ENCODE measurements at places on chromosomes 3 and 15.

DNA sequence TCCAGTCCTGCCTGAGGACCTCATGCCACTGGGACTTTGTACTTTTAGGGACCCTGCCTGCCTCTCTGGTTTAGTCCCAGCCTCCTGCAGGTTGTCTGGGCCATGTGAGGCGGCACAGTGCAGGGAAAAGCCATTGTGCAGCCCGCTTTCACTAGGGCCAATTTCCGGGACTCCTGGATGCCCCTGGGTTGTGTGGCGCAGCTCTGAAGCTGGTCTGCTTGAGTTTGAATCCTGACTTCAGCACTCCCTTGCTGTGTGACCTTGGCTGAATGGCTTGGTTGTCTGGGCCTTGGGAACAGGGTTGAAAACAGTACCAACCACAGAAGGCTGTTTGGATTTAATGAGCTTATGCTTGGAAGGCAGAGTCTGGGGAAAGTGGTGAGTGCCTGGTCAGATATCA is 8.3 kb downstream of the TEX264 start:
- no peak for DNase-seq

DNA sequence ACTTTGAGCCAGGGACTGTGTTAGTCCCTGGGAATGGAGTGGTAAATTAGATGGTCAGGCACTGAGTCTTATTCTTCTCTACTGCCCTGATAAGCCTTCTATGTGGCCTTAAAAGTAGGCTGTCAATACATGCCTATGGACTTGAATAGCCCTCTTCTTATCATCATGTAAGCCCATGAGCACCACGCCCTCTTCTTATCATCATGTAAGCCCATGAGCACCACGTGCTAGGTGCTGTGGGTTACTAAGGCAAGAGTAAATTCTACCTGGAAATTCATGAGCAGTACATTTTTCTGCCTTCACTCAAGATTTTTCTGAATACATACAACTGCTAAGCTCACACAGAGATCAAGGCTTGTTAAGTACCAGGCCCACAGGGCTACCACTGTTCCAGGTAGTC is 68.5 kb downstream of the DHX30 start:
- no peak for DNase-seq

DNA sequence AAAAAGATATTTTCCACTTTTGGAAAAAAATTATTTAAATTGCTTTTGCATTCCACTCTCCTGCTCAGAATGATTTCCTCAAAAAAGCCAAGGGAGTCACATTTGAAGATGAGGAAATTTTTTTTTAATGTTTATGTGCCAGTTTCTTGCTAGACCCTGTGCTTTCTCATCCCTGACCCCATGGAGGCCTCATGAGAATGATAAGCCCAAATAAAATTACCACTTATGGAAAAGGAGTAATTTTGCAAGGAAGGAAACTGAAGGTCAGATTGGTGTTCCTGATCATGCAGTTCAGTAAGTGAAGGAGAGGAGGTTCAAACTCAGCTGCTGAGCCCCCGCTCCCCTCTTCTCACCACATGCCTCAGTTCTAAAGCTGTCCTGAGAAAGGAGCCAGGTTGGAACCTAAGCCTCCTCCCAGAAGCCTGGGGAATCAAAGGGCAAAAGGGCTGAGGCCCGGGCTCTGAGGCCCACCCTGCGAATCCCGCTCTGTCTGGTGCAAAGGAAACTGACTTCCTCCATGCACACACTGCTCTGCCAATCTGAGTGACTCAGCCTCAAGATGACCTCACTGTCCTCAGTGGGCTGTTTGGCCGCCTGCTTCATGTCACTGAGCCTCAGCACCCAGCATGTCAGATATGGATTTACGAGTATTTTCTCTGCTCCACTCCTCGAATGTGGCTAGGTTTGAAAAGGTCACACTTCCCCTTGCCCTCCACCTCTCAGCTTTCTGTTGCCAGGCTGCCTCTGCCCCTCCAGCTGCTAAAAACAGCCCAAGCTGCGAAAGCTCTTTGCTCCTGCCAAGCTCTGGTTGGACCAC is 56.9 kb upstream of the FLNB start:
- DNase-seq: no peak

GRCh38 chr3:3031326-3031725 is 78.8 kb downstream of the IL5RA start:
- no peak for DNase-seq

GRCh38 chr3:139291276-139292051 is 52.4 kb upstream of the MRPS22 start:
- DNase-seq: no peak

DNA sequence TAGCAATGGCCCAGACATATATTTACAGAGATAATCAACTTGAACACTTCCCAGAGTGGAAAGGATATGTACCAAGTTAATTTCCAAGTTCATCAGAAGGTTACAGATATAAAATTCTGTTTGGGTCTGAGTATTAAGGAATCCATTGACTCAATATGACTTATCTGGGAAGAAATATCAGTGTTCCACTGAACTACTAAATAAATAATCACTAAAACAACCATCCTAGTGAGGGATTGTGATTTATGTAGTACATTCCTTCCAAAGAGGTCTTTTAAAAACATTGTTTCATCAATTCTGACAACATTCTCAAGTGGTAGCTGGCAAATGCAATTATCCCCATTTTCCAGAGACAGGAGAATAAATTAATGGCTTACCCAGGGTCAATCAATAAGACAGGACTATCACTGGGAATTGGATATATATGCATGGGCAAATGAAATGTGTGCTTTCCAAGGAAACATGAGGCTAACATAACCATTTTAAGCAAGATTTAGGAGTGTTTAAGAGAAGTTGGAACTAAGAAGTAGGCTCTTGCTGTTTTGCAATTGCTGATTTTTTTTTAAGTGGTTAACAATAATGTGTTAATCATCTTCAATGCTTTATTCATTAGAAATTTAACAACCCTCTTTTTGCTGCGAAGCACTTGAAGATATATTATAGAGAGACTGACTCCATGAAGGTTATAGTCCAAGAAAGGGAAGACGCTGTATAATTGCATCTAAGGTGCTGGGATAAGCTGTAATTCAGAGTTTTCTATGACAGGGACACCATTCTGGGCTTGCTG is 37.9 kb downstream of the SLC9A9 start:
- no peak for DNase-seq

DNA sequence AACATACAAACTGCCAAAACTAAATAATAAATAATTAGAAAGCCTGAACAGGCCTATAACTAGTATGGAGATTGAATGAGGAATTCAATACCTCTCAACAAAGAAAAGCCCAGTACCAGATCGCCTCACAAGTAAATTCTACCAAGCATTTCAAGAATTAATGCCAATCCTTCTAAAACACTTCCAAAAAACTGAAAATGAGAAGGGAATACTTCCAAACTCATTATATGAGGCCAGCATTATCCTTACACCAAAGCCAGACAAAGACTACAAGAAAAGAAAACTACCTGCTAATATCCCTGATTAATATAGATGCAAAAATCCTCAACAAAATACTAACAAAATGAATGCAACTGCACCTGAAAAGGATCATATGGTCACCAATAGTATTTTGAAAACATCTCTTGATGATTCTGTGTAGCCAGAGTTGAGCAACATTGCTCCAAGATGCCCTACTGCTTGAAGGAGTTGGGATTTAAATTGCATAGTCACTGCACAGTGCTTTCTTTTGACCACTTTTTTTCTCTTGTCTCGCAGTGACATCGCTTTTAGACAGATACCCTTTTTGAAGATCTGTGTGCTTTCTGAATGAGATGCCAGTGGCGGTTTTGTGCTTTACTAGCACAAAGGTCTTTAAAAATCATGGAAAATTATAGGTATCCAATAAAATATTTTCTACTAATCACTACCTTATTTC is 487.2 kb upstream of the RASGRP1 start:
- DNase-seq: no peak
